Forelimb muscle (tissue), 1 donor: ENCODE measurements at places on chromosomes 2 and 18. TPM values are rescaled to one million over a fixed set of nuclear protein-coding genes. Genes with fewer than 3 reads are reported as not detected.

The ITGB6 gene
- 47.9 TPM for polyA plus RNA-seq

The UCN gene
- 1.9 TPM for polyA plus RNA-seq

The ADRA2B gene
- 2.1 TPM for polyA plus RNA-seq

The PLB1 gene
- 2.0 TPM for polyA plus RNA-seq

The DPYSL5 gene
- polyA plus RNA-seq = 19.1 TPM

The NT5C1B gene
- 0.25 TPM for polyA plus RNA-seq

The SCYGR2 gene
- polyA plus RNA-seq = not detected

The KCNG3 gene
- polyA plus RNA-seq = not detected
